IPS DF 19.7 (cell line): ENCODE measurements at places on chromosomes 2 and 18.
A peak's percentile ranks its signal among the peaks of the same experiment; 100 is the strongest.

GRCh38 chr2:118763797-118764196, 83.7 kb downstream of the EN1 start:
- peak; percentile 28 for DNase-seq

- no peak for DNase-seq
Measured at GRCh38 chr2:240234503-240234951, 94.1 kb upstream of the OTOS start.

- DNase-seq = no peak
Measured at GRCh38 chr2:3128786-3129185, 248.8 kb downstream of the EIPR1 start.

DNA sequence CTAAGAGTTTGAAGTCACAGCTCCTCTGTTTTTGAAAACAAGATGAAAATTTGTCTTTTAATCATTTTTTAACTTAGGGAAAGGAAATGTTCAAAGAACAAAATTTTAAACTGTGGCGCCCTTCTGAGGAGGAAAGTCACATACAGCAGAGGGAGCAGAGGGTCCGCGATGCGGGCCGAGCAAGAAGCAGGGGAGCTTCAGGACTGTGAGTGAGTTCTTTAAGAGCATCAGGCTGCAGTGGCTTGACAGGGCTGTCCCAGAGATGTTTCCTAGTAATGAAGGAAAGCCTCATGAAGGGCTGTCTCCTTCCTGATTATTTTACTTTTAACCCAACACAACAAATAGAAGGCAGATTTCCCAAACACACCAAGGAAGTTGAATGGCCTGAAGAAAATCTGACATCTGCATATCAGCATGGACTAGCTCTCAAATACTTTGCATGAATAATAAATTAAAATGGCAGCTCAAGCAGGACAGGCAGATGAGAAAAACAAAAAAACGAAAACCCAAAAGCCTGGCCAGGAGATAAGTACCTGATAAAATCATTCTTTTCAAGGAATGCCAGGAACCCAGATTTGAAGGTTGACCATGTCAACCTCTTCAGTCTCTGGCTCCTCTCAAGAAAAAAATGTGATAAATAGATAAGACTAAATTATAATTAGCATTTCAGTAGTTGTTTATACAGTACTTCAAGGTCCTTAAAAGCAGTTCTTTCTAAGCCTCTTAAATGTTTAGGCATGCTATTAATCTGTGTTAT, 60.8 kb downstream of the SLC40A1 start:
- DNase-seq = no peak

GRCh38 chr2:240481720-240482119, 46.3 kb downstream of the GPC1 start:
- no peak for DNase-seq

DNA sequence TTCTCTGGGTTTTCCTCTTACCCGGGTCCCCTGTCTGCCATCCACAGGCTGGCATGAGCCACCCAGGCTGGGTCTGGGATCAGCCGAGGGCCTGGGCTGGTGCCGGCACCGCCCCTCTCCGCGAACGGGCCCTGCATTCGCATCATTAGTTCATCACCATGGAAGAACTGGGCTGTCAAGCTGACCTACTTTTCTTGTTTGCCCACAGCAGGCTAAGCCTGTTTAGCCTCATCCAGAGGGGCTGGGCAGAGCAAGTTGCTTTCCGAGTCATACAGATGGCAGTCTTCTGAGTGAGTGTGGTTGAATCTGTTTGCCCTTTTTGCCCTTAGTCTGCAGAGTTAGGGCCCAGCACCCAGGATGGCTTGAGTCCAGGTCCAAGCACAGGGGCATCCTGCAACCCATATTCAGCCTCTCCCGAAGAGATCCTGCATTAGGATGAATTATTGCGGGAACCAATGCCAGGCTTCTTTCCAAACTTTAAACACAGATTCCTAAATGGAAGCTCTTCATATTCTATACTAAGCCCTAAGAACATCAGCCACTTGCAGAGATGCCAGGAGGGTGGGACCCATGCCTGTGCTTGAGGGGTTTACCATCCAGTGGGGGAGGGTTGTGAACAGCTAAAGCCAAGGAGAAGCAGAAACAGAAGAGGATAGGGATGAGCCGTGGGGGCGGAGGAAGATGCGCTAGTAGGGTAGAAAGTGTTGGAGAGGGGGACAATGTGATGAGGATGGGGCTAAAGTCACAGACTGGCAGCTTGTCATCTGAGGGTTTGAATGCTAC, 68.0 kb downstream of the NPAS2 start:
- no peak for DNase-seq
